ENCODE measurements at places on chromosomes 2 and 18.

DNA sequence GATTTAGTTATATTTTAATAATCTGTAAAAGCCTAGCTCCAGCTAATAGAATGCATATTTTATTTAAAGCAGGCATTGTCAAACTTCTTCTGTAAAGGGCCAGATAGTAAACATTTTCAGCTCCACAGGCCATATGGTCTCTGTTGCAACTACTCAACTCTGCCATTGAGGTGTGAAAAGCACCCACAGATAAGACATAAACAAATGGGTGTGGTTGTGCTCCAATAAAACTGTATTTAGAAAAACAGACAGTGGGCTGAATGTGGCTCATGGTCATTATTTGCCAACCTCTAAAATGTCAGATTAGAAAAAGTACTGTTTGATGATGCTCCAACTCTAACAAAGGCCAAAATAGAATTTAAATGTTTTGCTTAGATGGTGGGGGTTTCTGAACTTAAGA, 519.9 kb downstream of the RNF144A start:
- no peak for DNase-seq

DNA sequence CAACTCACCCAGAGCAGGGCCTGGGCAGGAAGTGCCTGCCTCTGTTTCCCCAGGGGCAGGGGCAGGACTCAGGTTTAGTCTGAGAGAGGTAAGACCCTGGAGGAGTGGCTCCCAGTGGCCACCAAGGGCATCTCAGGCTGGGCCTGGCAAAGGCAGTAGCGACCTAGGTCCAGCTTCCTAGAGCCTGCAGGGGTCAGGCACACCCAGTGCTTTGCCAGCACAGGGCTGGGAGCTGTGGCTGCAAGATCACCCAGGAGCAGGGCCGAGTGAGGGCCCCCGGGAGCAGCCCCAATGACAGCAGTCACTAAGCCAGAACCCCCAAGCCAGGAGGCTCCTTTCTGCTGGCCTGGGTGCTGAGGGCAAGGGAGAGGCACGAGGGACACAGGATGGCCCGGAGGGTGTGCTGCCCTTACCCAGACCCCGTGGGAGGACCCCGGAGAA, 8.8 kb upstream of the DUSP2 start:
- DNase-seq = no peak

- DNase-seq = no peak
These were observed 65.1 kb upstream of the CXCR4 start for GRCh38 chr2:136183097-136183496.

DNA sequence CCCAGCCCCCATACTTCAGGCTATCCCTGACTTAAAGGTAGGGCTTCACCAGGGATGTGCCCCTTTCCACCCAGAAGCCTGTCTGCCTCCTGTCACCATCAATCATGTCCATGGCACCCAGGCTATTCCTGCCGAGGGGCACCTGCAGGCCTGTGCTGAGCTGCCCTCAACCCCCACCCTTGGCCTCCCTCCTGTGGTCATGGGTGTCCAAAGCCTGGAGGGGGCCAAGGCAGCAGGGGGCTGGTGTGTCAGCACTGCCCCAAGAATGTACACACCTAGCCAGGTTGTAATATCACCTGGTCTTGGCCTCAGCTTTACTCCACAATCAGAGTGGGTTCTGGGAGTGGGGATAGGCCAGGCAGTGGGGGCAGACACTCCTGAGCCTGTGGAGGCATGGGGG, 69.3 kb downstream of the SUCLG1 start:
- DNase-seq = no peak

DNA sequence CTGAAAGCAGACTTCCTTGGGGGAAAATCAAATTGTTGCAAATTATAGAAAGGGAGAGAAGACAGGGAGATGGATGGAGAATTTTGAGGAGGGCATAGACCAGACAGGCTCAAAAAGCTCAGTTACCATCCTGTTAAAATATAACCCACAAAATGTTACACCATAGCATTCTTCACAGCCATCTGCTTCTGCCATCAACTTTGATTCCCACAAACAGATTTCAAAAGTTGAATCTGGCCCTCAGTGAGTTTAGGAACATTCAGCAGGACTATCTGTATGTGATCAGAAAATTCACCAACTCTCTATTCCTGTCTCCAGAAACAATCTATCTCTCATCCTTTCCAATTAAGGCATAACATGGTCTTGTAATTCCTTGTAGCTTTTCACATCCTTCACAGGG, 159.8 kb upstream of the CCDC68 start:
- DNase-seq = no peak

DNA sequence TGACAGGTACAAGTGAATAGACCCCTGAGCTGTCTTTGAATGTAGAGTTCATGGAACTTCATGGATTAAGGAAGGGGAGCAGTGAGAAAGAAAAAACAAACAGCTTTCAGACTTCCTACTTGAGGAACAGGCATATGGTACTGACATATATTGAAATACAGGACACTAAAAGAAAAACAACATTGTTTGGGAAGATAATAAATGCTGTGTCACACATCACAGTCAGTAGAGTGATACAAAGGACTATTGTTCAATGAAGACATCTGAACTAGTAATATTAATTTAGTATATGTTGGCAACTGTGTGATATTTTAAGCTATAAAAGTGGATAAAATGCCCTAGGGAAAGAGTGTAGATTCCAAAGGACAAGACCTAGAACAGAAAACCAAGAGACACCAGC, 3.3 kb downstream of the DSC2 start:
- DNase-seq = no peak

DNA sequence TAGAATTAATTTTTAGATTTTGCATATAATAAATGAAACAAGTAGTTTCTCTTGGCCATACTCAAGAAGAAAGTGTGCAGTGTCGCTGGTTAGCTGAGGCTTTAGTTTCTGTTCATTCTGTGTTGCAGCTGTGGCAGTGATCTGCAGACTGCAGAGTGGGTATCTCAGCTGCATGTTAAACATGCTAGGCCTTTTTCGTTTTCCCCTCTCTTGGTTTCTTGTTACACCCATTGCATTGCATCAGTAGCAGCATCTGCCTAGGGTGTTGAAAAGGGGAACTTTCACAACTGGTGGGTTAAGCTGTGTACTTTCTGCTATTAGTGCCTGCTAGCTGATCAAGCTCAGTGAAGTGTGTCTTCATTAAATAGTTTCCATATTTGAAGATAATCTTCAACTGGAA, 51.3 kb downstream of the ACSL3 start:
- no peak for DNase-seq

- DNase-seq = no peak
These were observed 97.2 kb downstream of the KCNJ3 start for GRCh38 chr2:154795651-154796050.

- no peak for DNase-seq
These were observed 154.2 kb downstream of the DCDC2C start for GRCh38 chr2:3857576-3857975.

- no peak for DNase-seq
These were observed 4.9 kb upstream of the ST3GAL5 start for GRCh38 chr2:85893428-85894258.

- DNase-seq = no peak
These were observed 210.5 kb downstream of the HDAC4 start for GRCh38 chr2:239190361-239190760.

GRCh38 chr2:233263045-233263570, 11.6 kb downstream of the ATG16L1 start:
- no peak for DNase-seq

GRCh38 chr2:165238295-165238694, 919 bp upstream of the SCN2A start:
- DNase-seq = no peak

DNA sequence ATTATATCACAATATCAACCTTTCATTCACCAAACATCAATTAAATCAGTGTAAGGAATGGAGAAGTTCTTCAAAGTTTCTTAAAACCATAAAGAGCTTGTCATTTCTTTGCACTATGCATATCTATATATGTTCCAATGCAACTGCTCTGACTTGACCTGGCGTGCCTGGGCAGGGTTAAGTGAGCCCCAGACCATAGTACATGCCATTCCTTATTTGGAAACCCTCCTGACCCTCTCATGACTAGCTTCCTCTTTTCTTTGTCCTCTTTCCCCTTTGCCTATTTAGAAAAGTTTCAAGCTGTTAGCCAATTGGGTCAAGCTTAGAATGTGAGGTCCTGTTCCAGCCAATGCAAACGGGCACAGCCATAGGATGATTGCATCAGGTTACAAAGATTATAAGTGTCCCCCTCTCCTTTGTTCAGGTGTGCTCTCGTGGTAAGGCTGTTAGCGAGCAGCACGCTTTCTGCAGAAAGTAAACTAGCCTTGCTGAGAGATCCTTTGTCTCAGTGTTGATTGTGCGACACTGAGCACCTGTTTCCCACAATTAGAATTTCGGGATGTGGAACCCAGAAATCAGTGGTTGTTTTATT, 78.2 kb upstream of the UXS1 start:
- DNase-seq = no peak

DNA sequence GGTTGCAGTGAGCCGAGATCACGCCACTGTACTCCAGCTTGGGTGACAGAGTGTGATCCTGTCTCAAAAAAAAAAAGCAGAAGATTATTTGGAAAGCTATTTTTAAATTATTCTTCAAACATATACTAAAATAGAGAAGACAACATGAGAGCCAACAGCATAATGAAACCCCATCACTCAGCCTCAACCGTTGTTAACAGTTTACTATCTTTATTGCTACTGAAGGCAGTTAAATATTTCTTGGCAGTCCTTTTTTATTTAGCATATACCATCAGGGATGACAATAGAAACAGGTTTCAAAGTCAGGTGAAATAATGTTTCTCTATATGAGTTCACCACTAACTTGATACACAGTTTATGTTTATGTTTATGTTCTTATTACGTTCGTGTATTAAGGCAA, 157.2 kb downstream of the NEDD4L start:
- DNase-seq = no peak

- no peak for DNase-seq
These were observed 133.5 kb upstream of the MGAT5 start for GRCh38 chr2:134120406-134120732.

DNA sequence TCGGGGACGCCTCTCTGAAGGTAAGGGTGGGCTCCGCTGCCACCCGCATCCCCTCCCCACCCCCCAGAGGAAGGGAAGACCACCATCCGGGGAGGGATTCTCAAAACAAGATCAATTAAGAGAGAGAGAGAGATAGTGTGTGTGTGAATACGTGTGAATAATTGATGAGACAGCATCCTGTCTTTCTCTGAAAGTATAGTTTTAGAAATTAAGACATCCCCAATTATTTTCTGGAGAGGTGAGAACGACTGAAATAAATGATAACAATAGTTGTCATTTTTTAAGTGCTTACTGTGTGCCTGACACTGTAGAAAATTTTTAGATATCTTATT, 751 bp downstream of the IL18R1 start:
- no peak for DNase-seq

GRCh38 chr2:150480971-150481830, 6.3 kb downstream of the RND3 start:
- DNase-seq = no peak

GRCh38 chr2:53505826-53506225, 261.8 kb upstream of the CHAC2 start:
- DNase-seq = no peak

DNA sequence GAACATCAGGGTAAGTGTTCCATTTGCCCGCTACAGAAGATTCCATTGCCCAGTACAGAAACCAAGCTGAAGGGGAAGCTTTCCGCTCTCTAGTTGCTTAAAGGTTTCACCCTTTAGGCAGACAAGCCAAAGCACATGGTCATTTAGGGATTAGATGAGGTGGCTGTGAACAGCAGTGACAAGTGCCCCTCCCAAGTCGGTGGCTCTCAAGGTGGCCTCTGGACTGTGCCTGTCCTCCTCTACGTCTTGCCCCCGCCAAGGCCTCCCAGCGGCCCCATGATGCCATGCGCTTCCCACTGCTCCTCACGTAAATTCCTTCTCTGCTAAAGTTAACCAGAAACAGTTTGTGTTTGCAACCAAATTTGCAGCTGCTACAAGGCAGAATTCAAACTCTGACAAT, 24.2 kb upstream of the PTPN4 start:
- DNase-seq = no peak

DNA sequence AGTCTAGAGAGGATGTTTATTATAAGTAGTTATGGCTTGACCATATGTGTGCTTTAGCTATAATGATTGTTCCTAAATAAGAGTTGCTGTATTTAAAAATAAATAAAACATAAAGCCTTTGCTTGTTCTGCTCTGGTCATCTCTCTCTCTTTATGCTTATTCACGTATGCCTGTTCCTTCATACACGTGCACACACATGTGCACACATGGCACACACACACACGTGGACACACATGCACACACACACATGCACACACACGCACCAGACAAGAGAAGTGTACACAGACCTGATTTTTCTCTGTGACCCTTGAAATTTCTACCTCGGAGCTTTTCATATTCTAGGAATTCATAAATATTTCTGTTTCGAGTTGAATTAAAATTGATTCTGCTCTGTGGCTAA, 658.2 kb upstream of the SALL3 start:
- no peak for DNase-seq

GRCh38 chr18:8506251-8507049, 102.8 kb upstream of the RAB12 start:
- no peak for DNase-seq

DNA sequence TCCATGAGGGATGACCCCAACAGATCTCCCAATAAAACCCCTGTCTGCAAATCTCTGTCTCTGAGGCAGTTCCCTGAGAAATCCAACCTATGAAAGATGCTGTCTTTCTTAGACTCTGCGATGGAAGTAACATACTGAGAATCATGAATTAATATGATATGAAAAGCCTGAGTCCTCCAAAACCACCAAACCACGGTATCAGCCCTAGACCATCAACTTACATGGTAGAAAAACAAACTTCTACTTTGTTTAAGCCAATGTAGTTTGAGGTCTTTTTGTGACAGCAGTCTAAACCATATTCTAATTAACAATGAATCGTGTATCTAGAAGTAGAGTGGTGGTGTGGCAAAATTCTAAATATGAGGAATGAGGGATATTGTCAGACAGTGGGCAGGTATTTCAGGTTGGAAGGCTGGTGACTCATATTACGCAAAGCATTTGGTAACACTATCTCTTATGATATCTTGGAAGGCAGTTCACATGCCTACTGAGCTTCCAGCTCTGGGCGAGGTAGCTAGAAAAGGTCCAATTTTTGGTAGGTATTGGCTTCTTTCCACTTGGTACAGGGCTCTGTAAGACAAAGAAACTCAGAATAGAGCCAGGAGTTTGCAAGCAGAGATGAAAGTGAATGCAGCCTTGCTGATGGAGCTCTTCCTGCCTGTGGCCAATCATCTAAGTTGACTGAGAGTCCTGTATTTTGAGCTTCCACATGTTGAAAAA, 215.8 kb downstream of the ZFP36L2 start:
- no peak for DNase-seq

Measured in activated T-cell treated with anti-CD3 and anti-CD28 coated beads for 4 hours (primary cell).